Right ventricle myocardium inferior (tissue), 1 donor: ENCODE measurements at places on chromosomes 7 and 10.

DNA sequence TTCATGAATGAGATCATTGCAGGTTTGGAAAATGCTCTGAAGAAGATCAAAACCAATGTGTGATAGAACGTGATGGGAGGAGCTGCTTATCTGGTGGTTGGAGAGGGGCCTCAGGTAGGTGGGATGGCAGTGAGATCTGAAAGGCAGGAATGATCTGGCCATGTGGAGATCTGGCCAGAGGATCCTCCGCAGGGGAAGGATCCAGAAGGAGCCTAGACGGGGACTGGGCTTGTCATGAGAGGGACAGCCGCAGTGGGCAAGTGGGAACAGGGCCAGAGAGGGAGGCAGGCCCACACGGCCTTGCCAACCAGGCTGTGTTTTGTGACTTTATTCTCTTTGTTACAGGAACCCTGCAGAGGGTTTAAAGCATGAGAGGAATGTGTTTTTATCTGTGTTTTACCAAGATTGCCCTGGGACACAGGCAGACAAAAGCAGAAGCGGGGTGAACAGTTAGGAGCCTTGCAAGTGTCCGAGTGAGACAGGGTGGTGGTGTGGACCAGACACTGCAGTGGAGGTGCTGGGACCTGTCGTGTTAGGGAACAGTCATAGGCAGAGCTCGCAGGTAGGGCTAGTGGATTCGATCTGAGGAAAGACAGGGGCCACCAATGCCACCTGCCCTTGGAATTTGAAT lies 66.6 kb downstream of the TLL2 start:
- no peak for DNase-seq

GRCh38 chr7:135733603-135734342 lies 5.8 kb upstream of the SLC13A4 start:
- DNase-seq = no peak

DNA sequence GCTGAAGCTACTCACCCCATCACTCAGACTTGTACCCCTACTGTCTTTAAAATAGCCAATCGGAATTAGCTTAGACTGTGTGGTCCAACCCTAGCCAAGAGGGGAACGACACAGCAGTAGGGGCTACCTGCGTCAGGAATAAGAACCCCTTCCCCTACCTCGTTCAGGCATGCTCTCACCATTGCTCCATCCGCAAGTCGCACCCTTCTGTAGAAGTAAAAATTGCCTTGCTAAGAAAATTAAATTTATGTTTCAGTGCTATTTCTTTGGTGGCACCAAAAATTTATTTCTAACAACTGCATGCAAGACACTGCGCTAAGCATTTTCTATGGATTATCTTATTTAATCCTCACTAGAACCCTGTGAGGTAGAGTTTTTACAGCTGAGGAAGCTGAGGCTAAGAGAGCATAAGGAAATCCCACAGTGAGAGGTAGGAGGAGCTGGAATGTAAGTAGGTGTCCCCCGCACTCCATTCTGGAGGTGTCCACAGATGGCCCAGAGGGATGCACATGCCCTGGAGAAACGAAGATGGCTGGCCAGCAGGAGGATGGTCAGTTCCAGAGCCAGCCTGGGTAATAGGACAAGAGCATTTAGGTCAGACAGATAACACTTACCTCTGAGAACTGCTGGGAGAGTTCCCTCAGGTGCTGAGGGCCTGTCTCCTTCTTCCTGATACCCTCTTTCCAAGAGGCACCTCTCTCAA lies 15.3 kb upstream of the CACUL1 start:
- DNase-seq = no peak

- no peak for DNase-seq
Measured at GRCh38 chr7:134366481-134366880, 49.8 kb upstream of the SLC35B4 start.

GRCh38 chr7:66921918-66922486 lies 977 bp downstream of the TMEM248 start:
- no peak for DNase-seq

- DNase-seq = peak; percentile 66
Measured at GRCh38 chr7:363626-364025, 73.7 kb downstream of the FOXL3 start.

- DNase-seq = no peak
Measured at GRCh38 chr10:23918090-23918723, 290.7 kb upstream of the KIAA1217 start.

DNA sequence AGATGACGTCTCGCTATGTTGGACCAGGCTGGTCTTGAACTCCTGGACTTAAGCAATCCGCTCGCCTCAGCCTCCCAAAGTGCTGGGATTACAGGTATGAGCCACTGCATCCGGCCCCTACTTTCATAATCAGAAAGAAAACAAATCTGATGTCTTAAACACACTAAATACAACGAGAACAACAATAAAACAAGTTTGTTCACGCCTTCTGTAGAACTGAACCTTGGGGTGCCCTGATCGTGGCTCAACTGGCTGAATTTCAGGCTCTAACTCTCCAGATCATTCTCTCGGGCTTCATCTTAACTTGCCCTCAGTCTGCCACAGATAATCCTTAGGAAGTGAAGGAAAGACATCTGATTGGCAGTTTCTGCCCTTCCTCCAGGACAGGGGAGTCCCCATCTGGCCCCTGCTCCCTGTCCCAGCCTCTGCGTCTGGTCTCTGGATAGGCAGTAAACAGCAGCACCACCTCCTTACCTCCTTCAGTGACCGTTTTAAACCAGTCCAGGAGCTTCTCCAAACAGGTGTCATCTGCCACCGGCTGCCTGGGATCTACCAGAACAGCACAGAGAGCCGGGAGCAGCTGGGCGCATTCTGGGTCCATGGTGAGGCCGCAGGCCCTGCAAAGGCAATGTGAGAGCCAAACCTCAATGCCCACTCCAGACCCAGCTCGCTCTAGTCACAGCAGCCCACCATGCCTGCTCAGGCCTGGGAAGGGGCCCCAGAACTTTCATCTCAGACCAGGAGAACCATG lies 1.3 kb downstream of the BRAT1 start:
- no peak for DNase-seq

DNA sequence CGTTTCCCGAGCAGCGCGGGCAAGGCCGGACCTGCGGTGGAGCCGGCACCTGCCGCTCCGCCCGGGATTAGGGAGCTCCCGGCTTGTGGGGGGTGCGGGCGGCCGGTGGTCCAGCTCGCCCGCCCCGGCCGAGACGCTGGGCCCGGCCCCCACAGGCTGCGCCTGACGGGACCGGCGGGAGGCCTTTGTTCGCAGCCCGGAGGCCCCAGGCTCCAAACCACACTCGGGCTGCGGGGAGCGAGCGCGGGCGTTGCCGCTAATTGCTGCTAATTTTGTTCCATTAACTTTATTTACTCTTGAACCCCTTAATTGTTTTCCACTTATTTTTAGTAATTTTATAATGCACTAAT lies 9.6 kb downstream of the UNCX start:
- DNase-seq = no peak

DNA sequence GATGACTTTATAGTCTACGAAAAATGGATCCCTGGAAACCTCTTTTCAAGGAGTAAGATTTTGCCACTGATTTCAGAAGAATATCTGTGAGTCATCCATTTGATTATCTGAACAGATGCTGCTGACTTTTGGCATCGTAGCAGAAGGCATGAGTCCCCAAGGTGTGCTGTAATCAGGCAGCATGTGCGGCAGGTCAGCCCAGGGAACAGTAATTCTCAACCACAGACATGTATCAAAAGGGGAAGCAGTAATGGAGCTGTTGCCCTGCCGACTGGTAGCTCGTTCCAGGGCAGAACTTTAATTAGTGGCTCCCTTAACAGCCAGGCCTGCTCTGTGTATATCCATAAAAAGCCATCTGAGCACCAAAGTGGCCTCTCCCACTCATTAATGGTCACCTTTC lies 5.7 kb upstream of the VWC2 start:
- no peak for DNase-seq

DNA sequence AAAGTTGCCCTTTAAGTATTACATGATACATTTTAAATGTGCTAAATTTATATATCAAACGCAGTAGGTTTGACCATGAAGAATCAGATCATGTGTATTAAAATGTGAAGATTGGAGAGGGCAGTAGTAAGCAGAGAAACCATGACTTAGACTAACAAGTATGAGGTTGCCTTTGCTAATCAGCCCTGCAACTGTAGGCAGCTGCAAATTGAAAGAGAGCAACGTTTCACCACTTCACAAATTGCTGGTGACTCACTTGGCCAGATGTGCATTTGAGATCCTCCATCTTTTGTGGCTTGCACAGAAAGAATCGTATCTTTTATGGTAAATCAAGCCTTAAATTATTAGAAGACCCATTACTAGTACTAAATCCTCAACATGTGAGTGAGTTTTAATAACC lies 10.1 kb upstream of the SEMA3A start:
- DNase-seq = no peak

DNA sequence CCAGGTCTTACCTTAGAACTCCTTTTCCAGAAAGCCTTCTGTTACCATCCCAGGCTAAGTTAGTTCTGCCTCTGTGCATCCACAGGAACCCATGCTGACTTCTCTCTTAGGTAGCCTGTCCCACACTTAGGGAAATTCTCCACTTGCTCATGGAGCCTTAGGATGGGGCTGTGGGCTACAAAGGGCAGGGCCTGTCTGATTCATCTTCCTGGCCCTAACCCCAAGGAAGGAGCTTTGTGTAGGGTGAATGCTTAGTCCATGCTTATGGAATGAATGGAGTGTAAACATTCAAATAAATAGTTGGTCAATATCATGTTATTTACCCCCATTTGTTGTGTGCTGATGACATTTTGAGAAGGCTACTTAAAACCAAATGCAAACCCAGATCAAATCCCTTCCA lies 54.7 kb downstream of the EMX2 start:
- no peak for DNase-seq

- no peak for DNase-seq
Measured at GRCh38 chr7:33965183-33965744, 59.9 kb downstream of the BMPER start.

DNA sequence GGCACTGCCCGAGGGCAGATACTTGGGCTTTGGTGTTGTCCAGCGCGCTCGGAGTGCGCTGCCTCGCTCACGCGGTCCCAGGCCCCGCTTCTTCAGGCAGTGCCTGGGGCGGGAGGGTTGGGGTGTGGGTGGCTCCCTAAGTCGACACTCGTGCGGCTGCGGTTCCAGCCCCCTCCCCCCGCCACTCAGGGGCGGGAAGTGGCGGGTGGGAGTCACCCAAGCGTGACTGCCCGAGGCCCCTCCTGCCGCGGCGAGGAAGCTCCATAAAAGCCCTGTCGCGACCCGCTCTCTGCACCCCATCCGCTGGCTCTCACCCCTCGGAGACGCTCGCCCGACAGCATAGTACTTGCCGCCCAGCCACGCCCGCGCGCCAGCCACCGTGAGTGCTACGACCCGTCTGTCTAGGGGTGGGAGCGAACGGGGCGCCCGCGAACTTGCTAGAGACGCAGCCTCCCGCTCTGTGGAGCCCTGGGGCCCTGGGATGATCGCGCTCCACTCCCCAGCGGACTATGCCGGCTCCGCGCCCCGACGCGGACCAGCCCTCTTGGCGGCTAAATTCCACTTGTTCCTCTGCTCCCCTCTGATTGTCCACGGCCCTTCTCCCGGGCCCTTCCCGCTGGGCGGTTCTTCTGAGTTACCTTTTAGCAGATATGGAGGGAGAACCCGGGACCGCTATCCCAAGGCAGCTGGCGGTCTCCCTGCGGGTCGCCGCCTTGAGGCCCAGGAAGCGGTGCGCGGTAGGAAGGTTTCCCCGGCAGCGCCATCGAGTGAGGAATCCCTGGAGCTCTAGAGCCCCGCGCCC lies at the start of gene NPY:
NPY (plus strand) TSS at position 294 of the 802 bp plus-strand sequence. CDS start 1,051 bp downstream, outside the sequence.
- no peak for DNase-seq

GRCh38 chr7:74483402-74484336 lies 30.0 kb downstream of the GTF2IRD1 start:
- DNase-seq = no peak

DNA sequence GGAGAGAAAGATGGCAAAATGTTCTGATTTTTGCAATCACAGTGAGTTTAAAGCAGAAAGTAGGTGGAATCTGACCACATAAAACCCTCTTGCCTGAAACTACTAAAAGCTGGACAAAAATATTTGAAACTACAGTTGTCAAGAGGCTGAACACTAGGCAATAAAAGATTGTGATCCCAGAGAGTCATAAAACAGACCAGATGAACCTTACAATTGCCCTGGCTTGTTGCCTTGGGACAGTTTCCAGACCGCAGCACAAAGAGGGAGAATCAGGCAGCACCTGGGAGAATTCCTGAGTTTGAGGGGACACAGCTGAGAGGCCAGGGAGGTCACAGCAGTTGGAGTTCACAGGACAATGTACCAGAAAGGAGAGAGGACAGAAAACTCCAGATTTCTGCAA lies 107.3 kb upstream of the NANOS1 start:
- no peak for DNase-seq

DNA sequence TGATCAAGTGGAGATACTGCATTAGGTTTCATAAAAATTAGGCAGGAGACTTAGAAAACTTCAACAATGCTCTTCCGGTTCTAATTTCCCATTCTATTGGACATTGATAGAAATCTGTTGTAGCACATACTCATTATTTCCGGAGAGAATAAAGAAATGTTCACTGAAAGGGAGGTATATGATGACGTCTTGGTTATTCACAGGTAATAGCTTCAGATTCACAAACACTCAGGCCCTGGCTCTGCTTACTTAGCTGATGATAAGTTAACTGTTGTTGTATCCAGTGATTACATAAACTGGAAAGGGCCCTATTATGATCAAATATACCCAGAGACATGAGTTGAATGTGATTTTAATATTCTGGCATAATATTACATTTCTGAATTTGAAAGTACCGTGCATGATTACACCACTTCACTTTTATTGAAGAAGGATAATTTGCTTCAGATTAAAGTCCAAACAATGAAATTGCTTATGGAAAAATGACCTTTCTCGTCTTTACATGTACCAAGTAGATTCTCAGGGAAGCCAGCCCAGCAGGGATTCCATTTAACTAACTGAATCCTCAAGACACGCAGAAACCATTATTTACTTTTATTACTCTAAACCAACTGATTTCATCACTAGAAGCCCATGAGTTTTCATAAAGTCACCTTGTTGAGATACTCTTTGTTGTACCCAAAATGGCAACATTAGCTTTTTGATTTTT lies 288.0 kb upstream of the PITRM1 start:
- no peak for DNase-seq

DNA sequence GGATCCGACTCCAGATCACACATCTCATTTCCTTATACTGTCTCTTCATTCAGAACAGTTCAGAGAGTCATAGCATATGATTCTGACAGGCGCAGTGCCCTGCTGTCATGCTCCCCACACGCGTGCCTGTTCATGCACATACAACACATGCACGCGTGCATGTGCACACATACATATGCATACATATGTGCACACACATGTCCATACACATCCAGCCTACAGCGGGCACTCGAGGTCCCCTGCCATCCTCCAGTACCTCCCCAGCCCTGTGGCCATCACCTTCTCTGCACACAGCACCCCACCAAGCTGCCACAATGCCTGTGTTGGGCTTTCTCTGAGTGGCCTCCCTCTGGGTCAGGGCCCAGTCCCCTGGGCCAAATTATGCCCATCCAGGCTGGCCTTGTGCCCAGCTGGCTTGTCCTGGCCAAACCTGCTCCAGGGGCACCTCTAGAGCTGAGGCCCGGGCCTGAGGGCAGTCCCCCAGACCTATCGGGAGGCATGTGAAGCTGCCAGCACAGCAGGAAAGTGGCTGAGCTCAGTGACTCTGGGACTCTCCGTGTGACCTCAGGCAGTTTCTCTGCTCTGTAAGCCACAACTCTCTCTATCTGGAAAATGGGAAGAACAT lies 49.4 kb upstream of the RET start:
- DNase-seq = peak; percentile 61

- DNase-seq = no peak
Measured at GRCh38 chr7:102916881-102917280, 4.1 kb downstream of the LRRC17 start.
